NCI-H226 (cell line): ENCODE measurements at places on chromosomes 12 and 14.

GRCh38 chr12:39227218-39227617, 215.7 kb downstream of the KIF21A start:
- DNase-seq, result no peak

DNA sequence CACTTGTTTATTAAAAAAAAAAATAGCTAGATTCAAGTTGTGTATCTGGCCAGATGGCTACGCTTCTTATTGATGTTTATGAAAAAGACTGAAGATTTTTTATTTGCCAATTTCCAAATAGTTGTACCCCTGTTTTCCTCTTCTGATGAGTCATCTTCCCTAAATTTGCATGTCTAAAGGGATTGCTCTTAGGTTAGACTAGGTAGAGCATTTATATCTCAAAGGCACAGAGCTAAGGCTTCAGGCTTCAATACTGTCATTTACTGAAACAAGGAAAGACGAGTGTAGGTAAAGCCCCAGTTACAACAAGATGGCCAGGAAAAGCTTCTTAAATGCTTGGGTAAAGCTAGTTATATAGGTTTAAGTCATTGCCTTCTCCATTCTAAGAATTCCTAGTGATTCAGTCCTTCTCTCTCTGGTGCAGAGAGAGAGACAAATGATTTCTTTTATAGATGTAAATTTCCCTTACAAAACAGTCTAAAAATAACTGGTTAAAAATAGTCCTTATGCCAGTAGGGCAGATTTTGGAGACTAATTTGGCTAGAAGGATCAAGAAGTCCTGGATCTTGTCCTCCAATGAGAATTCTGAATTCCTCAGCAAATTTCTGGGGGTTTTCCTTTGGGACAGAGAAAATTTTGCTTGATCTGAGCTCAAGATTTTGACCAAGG, 26.1 kb downstream of the LEMD3 start:
- no peak for DNase-seq

- DNase-seq, result no peak
Measured at GRCh38 chr12:38424436-38424835, 107.9 kb downstream of the ALG10B start.

GRCh38 chr14:93049315-93049714, 66.4 kb downstream of the ITPK1 start:
- DNase-seq, result no peak

- no peak for DNase-seq
Measured at GRCh38 chr12:131672941-131673887, 37.7 kb upstream of the SFSWAP start.

GRCh38 chr12:110547090-110547489, 36.0 kb downstream of the PPTC7 start:
- DNase-seq, result no peak

GRCh38 chr12:54225666-54226065, 36.9 kb upstream of the SMUG1 start:
- DNase-seq, result no peak

DNA sequence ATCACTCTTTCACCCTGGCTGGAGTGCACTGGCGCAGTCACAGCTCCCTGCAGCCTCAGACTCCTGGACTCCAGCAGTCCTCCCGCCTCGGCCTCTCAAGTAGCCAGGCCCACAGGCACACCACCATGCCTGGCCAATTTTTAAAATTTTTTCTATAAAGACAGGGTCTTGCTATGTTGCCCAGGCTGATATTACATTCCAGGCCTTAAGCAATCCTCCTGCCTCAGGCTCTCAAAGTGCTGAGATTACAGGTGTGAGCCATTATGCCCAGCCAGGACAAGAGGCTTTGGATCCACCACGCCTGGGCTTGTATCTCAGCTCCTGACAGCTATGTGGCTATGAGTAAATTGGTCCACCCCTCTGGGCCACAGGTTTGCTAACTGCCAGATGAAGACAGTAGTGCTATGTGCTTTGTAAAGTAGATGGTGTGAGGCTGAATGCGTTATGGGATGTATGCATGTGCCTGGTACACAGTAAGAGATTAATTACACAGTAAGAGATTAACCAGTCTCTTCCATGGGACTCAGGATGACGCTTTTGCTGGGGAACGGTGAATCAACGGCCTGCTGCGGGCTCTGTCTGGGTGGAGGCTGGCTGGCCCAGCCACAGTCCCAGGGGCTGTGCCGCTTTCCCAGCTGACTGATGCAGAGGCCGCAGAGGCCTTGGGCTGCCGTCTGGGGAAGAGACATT, 53.3 kb upstream of the NCOR2 start:
- peak; percentile 63 for DNase-seq

- no peak for DNase-seq
Measured at GRCh38 chr12:28851781-28852180, 297.3 kb upstream of the FAR2 start.

- DNase-seq, result no peak
Measured at GRCh38 chr12:97300891-97301290, 161.7 kb upstream of the RMST start.

GRCh38 chr14:90398315-90398839, 1.5 kb downstream of the CALM1 start:
- no peak for DNase-seq

DNA sequence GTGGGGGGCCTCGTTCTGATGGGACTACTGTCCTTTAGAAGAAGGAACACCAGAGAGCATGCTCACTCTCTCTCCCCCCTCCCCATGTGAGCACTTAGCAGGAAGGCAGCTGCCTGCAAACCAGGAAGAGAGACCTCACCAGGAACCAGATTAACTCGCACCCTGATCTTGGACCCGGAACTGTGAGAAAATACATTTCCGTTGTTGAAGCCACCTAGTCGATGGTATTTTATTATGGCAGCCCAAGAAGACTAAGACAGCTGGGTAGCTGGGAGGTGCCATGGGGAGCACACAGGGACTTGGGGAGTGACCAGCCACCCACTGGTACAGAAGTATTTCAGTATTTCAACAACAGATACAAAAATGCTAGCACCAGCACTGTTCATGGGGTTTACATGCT, 59.0 kb downstream of the VCPKMT start:
- DNase-seq, result no peak

GRCh38 chr12:49190974-49191373, 2.1 kb upstream of the TUBA1A start:
- no peak for DNase-seq

- no peak for DNase-seq
Measured at GRCh38 chr12:6208130-6208529, 7.9 kb downstream of the CD9 start.

DNA sequence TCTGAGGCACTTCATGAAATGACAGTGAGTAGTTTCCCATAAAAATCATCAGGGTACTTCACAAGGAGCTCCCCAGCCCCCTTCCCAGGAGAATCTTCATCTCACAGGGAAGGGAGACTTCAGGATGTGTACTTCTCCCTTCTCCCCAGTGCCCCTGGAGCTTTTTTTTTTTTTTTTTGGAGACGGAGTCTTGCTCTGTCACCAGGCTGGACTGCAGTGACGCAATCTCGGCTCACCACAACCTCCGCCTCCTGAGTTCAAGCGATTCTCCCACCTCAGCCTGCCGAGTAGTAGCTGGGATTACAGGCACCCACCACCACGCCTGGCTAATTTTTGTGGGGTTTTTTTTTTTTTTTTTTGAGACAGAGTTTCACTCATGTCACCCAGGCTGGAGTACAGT, 10.4 kb downstream of the ITPK1 start:
- DNase-seq, result peak; percentile 82

GRCh38 chr14:68606176-68606575, 186.7 kb downstream of the ZFP36L1 start:
- DNase-seq, result no peak

GRCh38 chr12:40312982-40313576, 88.3 kb downstream of the LRRK2 start:
- no peak for DNase-seq
